COR-L47 (cell line): ENCODE measurements at places on chromosomes 2 and 18.

DNA sequence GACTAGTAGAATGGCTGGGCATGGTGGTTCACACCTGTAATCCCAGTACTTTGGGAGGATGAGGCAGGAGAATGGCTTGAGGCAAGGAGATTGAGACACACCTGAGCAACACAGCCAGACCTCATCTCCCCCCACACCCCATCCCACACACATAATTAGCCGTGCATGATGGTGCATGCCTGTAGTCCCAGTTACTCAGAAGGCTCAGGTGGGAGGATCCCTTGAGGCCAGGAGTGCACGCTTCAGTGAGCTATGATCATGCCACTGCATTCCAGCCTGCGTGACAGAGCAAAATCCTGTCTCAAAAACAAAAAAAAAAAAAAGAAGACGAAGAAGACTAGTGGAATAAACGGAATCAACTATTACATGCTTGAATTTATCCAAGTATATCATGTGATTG, 150.0 kb downstream of the STK39 start:
- no peak for DNase-seq

DNA sequence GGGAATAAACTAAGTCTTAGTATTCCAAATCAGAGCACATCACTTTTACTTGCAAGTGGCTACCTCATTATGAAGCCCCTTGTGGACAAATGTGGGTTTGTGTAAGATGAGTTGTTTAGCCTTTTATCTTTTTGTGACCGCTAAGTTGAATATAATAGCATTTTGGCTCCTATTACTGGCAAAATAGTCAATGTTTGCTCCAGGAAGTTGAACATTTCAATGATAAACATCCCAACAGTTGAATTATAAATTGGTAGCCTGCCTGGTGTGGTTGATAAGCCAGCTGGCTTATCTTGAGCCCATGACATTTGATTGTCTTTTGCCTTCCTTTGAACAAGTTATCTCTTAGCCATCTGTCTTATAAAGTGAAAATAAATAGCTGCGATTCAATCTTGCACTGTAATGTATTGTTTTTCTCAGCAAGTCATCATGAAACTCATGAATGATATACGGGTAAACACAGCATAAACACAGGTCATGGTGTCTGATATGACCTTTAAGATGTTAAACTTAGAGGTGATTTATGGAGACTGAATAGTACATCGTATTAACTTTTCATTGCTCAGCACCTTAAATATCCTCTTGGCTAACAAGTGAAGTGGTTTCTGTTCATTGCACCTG, 338.4 kb downstream of the SOCS6 start:
- DNase-seq, result peak; percentile 18

DNA sequence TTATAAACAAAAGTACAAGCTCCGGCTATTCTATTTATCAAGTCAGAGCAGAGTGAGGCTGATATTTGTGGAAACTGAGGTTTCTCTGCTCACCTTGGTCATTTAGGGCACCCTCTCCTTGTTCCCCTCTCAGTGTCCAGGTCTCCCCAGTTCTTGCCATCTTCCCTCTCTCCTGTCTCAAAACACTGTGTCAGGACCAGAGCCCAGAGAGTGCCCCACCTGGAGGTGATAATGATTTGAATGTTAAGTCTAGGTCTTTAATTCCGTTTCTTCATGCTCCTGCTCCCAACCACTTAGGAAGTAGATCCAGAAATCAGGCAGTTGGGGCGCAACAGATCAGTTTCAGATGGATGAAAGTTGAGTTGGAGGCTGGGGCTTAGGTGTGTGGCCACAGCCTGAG, 9.2 kb upstream of the ADCY3 start:
- no peak for DNase-seq

GRCh38 chr2:226487573-226487972, 312.0 kb downstream of the IRS1 start:
- DNase-seq, result no peak

DNA sequence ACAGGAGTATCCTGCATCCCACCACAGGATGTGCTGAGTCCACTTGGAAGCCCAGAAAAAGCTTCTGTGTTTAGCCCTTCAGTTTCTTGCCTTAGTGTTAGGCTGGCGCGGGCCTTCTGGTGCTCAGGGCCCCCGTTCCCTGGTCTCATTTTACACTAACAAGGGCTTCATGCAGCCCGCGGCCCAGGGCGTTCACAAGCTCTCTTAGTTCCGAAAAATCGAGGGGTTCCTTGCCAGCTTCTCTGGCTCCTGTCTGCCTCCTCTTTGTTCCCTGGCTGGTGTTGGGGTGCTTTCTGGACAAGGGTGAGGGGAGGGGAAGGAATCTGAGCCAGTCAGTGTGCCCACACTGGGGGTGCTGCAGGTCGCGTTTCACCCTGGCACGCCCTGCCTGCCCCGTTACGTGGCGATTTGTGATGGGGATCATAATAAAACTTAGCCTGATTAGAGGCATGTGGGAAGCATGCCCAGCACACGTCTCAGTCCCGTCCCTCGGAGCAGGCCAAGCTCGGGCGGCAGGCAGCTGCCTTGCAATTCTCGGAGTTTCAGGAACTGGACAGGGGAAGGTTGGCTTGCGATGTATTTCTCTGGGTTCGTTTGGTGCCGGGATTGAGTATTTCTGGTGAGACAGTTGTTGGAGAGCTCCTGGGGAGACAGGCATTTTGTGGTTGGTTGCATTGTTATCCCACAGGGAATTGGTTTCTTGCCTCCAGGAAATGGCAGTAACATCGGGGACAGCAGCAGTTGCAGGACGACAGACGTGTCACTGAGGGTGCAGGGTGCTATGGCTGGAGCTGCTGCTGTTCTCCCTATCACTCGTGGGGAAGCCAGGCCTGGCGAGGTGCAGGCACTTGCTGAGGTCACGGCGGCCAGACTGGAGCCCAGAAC, 22.9 kb downstream of the SH3BP4 start:
- DNase-seq, result no peak

GRCh38 chr2:34545486-34546136, 946.5 kb upstream of the FAM98A start:
- no peak for DNase-seq

- DNase-seq, result no peak
Observed at GRCh38 chr2:238895891-238896600, 48.2 kb downstream of the TWIST2 start.

DNA sequence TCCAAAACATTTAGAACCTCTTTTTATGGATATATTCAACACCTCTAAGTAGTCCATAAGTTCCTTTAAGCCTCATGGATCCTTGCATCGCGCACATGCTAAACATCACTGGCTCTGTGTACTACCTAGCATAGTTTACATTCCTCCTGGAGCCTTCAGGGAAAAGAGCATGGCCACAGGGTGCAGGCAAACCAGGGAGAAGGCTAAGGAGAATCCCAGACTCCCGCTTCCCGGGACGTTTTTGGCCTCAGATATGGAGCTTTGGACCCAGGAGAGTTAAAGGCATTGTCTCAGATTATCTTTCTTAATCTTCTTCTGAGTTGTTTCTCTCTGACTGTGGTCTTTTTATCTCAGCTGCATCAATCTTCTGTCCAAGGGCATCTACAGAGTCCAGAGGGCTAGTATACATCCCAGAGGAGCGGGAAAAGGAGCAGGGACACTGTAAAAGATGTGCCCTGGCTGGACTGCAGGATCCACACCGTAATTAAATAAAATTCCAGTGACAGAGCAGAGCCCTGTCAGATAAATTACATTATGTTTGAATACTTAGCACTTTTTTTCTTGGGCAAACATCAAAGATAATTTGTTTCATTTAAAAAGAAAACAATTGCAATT, 36.9 kb downstream of the RIT2 start:
- DNase-seq, result no peak

DNA sequence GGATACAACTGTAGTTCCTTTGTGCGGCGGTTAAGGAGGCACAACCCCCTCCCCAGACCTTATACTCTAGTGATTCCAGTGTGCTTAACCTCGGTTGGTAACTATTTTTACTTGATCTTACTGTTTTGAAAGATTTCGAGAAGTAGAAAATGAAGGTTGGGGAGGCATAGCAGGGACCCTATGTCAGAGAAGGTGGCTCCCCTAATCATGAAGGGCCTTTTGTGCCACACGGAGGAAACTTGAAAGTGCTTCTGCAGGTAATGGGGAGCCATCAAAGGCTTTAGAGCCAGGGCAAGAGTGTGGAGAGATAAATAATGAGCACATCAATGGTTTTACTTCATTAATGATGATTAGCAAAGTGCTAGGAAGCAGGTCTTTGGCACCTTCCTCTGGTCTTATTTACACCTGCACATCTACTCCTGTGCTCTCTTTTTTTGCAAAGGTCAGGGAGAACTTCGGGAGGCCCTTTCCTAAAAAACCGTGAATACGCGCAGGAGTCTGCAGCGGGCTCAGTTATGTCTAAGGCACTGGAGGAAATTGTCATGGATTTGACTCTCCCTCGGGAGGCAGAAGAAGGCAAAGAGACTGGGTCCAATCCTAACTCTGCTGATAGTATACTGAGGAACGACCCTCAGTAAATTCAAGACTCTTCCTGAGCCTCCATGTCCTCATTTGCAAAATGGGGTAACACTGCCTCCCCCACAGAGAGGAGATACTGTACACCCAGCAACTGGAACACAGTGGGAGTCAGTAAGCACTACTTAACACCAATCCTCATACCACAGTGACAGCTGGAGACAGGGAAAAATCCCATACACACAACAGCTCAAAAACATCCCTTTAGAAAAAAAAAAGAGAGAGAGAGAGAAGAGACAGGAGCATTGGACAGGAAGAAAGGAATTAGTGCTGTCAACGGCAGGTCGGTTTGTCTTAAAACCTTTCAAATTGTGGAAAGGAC, 81.6 kb downstream of the DDX1 start:
- DNase-seq, result no peak

- DNase-seq, result no peak
Observed at GRCh38 chr18:30106356-30106755, 936.2 kb downstream of the DSC3 start.

GRCh38 chr2:218292048-218293014, at the start of gene TMBIM1:
Gene TMBIM1 (minus strand): TSS chr2:218292503. CDS start chr2:218282141, 10,362 bp downstream.
- DNase-seq, result peak; percentile 21

- no peak for DNase-seq
Observed at GRCh38 chr2:99490623-99491461, 1.0 kb upstream of the REV1 start.

DNA sequence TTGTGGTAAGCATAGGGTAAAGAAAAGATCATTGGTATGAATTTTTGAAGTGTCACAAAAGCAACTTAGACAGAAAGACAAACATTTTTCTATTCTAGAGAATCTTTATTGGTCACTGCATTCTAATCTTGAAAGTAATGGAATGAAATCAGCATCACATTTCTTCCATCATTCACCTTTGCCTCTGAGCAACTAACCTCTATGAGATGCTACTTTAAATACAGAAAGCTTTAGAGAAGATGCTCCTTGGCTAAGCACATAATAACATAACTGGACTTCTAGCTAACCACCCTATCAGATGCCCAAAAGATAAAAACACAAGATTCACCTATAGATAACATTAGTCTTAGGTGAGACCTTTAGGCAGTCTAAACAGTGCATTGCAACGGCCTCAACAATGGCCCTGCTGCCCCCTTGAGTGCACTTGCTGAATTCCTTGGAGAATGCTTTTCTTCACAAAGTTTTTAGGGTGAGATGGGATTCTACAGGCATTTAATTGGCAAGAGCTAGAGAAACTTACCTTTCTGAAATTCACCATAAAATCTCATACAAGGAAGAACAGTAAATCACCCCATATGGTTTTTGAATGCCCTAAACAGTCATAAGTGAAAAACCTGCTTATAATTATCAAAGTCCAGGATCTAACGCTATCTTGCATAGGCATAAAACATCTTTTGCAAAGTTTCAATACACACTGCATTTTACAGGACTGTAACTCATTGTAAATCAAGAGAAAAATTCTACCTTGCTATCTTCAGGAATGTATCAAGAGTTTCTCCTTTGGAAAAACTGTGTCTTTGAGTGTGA, 791.3 kb upstream of the CHAC2 start:
- DNase-seq, result peak; percentile 19

DNA sequence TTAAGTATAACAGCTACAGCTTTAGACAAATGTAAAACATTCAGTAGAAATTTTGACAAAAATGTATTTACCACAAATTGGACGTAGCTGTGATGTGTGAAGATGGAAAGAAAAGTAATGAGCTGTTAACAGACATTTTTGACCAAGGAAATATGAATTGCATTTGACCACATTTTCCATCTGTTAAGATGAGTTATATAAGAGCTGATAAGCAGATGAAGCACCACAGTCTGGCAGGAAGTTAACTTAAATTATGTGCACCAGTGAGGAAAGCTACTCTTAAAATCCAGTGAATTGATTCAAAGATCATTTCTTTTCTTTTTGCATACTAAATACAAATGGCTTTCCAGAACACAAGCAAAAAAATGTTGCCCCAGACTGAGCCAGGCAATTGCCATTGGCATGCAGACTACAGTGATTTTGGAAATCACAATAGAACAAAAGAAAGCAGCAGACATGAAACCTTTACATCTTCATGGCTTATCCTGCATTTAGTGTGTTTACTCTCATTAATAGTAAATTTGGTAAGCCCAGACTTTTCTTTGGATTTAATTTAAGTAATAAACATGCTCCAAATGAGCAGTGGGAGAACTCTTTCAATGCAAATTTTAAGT, 493.7 kb downstream of the TMX3 start:
- no peak for DNase-seq

DNA sequence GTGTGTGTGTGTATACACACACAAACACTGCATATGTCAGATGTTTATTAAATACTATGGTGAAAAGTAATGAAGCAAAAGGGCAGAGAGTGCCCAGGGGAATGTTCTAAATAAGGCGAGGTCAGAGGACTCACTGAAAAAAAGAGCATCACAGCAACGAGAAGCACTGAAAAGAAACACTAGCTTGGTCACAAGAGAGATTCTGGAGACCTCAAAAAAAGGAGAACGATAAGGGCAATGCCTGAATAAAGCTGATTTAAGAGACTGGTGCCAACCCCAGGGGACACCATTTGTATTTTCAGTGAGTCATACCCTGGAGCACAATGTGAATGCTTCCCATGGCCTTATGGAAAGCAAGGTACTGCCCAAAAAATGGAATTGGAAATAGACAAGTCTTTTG, 14.5 kb downstream of the SLC40A1 start:
- no peak for DNase-seq

GRCh38 chr18:79568543-79569205, 110.9 kb upstream of the CTDP1 start:
- DNase-seq, result no peak

- no peak for DNase-seq
Observed at GRCh38 chr2:17818235-17818815, 2.1 kb downstream of the MSGN1 start.

- DNase-seq, result no peak
Observed at GRCh38 chr2:125185691-125186270, 1160.7 kb downstream of the CNTNAP5 start.

GRCh38 chr2:187693923-187694322, 139.7 kb upstream of the TFPI start:
- DNase-seq, result no peak

DNA sequence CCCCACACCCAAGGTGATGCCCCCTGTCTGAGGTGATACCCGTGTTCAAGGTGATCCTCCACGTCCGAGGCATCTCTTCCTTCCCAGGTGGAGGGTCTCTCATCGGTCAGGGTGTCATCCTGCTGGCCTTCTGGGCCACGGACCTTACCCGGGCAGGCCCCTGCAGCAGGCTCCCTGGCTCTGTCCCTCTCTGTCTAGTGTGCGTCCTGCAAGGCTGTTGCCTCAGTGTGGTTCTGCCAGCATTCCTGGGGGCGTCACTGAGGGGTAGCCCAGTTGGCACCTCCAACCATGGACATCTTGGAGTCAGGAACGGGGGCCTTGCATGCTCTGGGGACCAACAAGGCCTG, 5.6 kb upstream of the PER2 start:
- DNase-seq, result no peak

- DNase-seq, result no peak
Observed at GRCh38 chr2:120769076-120769786, 33.6 kb downstream of the GLI2 start.
